ENCODE measurements at places on chromosomes 1 and 21. TPM values are rescaled to one million over a fixed set of nuclear protein-coding genes. Genes with fewer than 3 reads are reported as not detected.

DNA sequence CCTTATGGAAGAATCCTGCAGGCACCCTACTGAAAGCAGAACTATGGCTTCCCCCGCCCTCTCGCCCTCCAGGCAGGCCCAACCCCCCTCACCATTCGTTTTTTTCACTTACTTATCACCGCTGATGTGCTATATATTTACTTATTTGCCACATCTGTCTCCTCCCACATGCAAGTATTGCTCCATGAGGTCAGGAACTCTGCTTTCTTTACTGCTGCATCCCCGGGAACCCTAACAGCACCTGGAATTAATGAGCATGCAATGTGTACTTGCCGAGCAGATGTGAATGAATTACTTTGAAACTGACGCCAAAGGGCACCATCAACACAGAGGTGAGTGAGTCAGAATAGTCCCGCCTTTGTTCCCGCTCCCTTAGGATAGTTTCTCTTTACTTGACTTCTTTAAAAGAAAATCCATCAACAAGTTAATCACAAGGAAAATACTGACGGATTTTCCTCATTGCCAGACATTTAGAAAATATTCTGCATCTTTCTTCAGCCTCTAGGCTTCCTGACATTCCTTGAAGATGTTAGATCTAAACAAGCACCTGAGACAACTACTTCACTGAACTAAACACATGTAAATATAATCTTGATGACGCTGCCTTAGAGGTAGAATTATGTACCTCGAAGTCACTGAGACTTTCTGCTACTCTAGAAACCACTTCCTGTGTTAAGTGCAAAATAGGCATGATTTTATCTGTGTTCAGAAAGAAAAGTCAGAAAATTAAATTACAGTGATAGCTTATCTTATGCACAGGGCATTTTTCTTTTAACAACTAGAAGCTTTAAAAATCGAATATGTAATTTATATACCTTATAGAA lies 17.5 kb upstream of the RAB4A start:
- H3K27me3 ChIP-seq, result no peaks in the 10 kb centered on the region
- H3K4me1 ChIP-seq, result peaks cover 64% of the 10 kb centered on the region
- peak overlapping the region; percentile 90 for H3K27ac ChIP-seq
- peak overlapping the region; percentile 68 for H3K4me3 ChIP-seq

- H3K4me1 ChIP-seq, result peaks cover 43% of the 10 kb centered on the region
- no peak overlapping the region for H3K27ac ChIP-seq
- no peak overlapping the region for H3K4me3 ChIP-seq
- H3K36me3 ChIP-seq, result no peaks in the 10 kb centered on the region
- DNase-seq, result no peak
These were observed 39.3 kb downstream of the CA6 start for GRCh38 chr1:8984990-8985389.

- no peak overlapping the region for H3K27ac ChIP-seq
- no peak for DNase-seq
- H3K4me1 ChIP-seq, result no peaks in the 10 kb centered on the region
- no peaks in the 10 kb centered on the region for H3K36me3 ChIP-seq
These were observed 27.1 kb upstream of the KCTD3 start for GRCh38 chr1:215539803-215540570.

GRCh38 chr1:231147896-231148295 lies 14.0 kb upstream of the TRIM67 start:
- no peak overlapping the region for H3K4me3 ChIP-seq
- H3K4me1 ChIP-seq, result no peaks in the 10 kb centered on the region
- no peak overlapping the region for H3K27ac ChIP-seq
- DNase-seq, result no peak

DNA sequence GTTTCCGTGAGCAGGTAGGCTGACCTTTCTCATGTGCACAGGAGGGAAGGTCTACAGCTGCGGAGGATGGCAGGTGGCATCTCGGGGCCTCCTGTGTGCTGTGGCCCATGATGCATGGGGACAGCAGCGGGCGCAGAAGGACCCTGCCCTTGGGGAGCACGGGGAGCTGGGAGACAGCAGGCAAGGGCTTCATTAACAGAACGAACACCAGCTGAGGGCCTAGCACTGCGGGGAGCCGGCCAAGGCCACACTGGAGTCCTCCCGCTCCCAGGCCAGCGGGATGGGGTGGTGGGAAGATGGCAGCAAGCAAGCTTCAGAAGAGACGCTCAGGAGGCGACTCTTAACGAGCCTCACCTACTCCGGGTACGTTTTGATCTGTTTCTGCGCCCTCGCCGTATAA lies 66.6 kb downstream of the SCCPDH start:
- no peaks in the 10 kb centered on the region for H3K4me1 ChIP-seq
- no peak for DNase-seq
- H3K36me3 ChIP-seq, result no peaks in the 10 kb centered on the region
- H3K27ac ChIP-seq, result no peak overlapping the region
- H3K27me3 ChIP-seq, result peaks cover 5% of the 10 kb centered on the region

- DNase-seq, result no peak
- peaks cover 16% of the 10 kb centered on the region for H3K27me3 ChIP-seq
- H3K4me3 ChIP-seq, result no peak overlapping the region
These were observed 361.5 kb downstream of the KIF26B start for GRCh38 chr1:245516284-245516759.

- peak overlapping the region; percentile 84 for H3K4me3 ChIP-seq
- no peaks in the 10 kb centered on the region for H3K27me3 ChIP-seq
- DNase-seq, result no peak
- no peak overlapping the region for H3K27ac ChIP-seq
- peaks cover 44% of the 10 kb centered on the region for H3K4me1 ChIP-seq
These were observed 7.2 kb upstream of the CCDC27 start for GRCh38 chr1:3745071-3745470.

GRCh38 chr1:200899954-200900867 lies 5.5 kb downstream of the INAVA start:
- peaks cover 79% of the 10 kb centered on the region for H3K27me3 ChIP-seq
- DNase-seq, result no peak
- H3K4me1 ChIP-seq, result peaks cover 6% of the 10 kb centered on the region
- H3K27ac ChIP-seq, result no peak overlapping the region
- no peaks in the 10 kb centered on the region for H3K36me3 ChIP-seq

GRCh38 chr1:244792188-244792850 lies 43.1 kb upstream of the COX20 start:
- H3K27ac ChIP-seq, result no peak overlapping the region
- no peaks in the 10 kb centered on the region for H3K4me1 ChIP-seq
- H3K4me3 ChIP-seq, result no peak overlapping the region

DNA sequence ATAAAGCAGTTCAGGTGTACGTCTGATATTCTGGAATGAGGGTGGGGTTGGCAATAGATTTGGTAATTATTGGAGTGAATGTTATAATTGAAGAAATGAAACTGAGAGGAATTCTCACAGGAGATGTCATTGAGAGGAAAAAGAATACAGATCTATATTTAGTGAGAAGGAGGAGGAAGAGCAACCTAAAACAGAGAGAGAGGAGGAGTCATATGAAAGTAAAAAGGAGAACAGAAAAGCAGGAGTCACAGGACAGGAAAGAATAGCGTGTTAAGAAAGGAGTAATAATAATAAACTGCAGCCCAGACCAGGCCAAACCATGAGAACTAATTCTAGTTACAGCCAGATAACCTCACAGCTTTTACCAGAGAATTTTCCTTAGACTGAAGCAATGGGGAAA lies 62.7 kb upstream of the MROH9 start:
- H3K27ac ChIP-seq, result no peak overlapping the region
- H3K4me3 ChIP-seq, result no peak overlapping the region

- peaks cover 60% of the 10 kb centered on the region for H3K27me3 ChIP-seq
- no peaks in the 10 kb centered on the region for H3K36me3 ChIP-seq
- H3K4me1 ChIP-seq, result peaks cover 10% of the 10 kb centered on the region
- no peak overlapping the region for H3K27ac ChIP-seq
- no peak overlapping the region for H3K4me3 ChIP-seq
These were observed 2.8 kb upstream of the BACE2 start for GRCh38 chr21:41164981-41165655.

- H3K36me3 ChIP-seq, result no peaks in the 10 kb centered on the region
- no peaks in the 10 kb centered on the region for H3K4me1 ChIP-seq
- no peak overlapping the region for H3K4me3 ChIP-seq
- H3K27ac ChIP-seq, result no peak overlapping the region
These were observed 1344.7 kb downstream of the NCAM2 start for GRCh38 chr21:22342889-22343288.

- peaks cover 1% of the 10 kb centered on the region for H3K36me3 ChIP-seq
- H3K4me1 ChIP-seq, result peaks cover 10% of the 10 kb centered on the region
- DNase-seq, result no peak
- H3K27ac ChIP-seq, result no peak overlapping the region
- H3K27me3 ChIP-seq, result no peaks in the 10 kb centered on the region
These were observed 269.5 kb downstream of the TM2D1 start for GRCh38 chr1:61455400-61455799.

- DNase-seq, result no peak
- H3K27me3 ChIP-seq, result no peaks in the 10 kb centered on the region
- no peak overlapping the region for H3K27ac ChIP-seq
These were observed 120.7 kb upstream of the ZC3H11B start for GRCh38 chr1:219733511-219734174.

- H3K27ac ChIP-seq, result no peak overlapping the region
- H3K36me3 ChIP-seq, result no peaks in the 10 kb centered on the region
- H3K27me3 ChIP-seq, result peaks cover 7% of the 10 kb centered on the region
These were observed 29.0 kb downstream of the METTL18 start for GRCh38 chr1:169765580-169766331.

DNA sequence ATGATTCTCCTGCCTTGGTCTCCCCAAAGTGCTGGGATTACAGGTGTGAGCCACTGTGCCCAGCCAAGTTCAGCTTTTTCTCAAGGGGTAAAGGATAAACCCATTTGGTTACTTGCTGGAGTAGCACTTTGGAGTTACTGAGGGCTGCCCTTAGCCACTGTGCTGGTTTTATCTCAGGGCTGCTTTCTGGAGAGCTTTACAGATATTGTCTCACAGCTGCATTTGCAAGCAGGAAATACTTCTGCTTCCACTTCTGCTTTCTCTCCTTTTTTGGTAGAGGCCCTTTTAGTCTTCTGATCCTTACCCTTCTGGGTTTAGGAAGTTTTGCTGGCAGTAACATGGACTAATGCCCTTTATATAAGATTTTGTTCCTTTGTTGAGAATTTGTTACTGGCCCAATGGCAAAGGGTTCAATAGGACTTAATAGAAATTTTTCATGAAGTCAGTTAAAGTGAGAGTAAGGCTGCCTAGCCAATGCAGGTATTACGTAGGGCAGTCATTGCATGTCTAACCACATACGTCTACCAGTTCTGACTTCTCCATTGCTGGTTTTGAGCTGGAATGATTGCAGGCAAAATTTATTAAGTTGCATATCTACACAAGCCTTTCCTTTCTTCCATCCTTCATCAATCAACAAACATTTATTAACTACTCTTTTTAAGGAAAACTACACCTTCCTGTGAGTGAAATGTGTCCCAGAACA lies 24.4 kb downstream of the CAP1 start:
- no peaks in the 10 kb centered on the region for H3K27me3 ChIP-seq
- H3K36me3 ChIP-seq, result peaks cover 17% of the 10 kb centered on the region
- H3K4me1 ChIP-seq, result peaks cover 69% of the 10 kb centered on the region
- peak overlapping the region; percentile 88 for H3K27ac ChIP-seq

The ANGPTL3 gene
- not detected for total RNA-seq

The RPS27 gene
- 1,822 TPM for total RNA-seq

The PLA2G2F gene
- total RNA-seq, result not detected

The ILDR2 gene
- total RNA-seq, result 18.5 TPM

The CYP4A11 gene
- total RNA-seq, result not detected

The PLA2G4A gene
- 4.9 TPM for total RNA-seq

The KRTAP10-12 gene
- not detected for total RNA-seq

Measured in activated T-cell treated with anti-CD3 and anti-CD28 coated beads, Interleukin-2, amount 50 U/mL, for 72 hours (primary cell).